Pericardium fibroblast (primary cell): ENCODE measurements at places on chromosomes 3 and 15. TPM values are rescaled to one million over a fixed set of nuclear protein-coding genes. Genes with fewer than 3 reads are reported as not detected.

Gene RTP1
- total RNA-seq, result not detected in 2 replicates

Gene TP63
- not detected in 2 replicates for total RNA-seq

Gene CD200
- total RNA-seq, result 3.7 and 39.3 TPM in 2 replicates

Gene SHC4
- 0.09 and 5.6 TPM in 2 replicates for total RNA-seq

Gene OR5H15
- not detected in 2 replicates for total RNA-seq

Gene DPPA4
- total RNA-seq, result 0.82 TPM in 1 of 2 replicates, not detected in the other

Gene TTLL13
- total RNA-seq, result 0.23 TPM in 1 of 2 replicates, not detected in the other

Gene TCTA
- 16.4 and 41.9 TPM in 2 replicates for total RNA-seq

Gene SPESP1
- total RNA-seq, result 3.7 and 4.8 TPM in 2 replicates

Gene ZNF502
- 4.1 and 4.6 TPM in 2 replicates for total RNA-seq

Gene C15orf62
- total RNA-seq, result 0.34 TPM in 1 of 2 replicates, not detected in the other
